ENCODE measurements at places on chromosomes 3 and 15.

DNA sequence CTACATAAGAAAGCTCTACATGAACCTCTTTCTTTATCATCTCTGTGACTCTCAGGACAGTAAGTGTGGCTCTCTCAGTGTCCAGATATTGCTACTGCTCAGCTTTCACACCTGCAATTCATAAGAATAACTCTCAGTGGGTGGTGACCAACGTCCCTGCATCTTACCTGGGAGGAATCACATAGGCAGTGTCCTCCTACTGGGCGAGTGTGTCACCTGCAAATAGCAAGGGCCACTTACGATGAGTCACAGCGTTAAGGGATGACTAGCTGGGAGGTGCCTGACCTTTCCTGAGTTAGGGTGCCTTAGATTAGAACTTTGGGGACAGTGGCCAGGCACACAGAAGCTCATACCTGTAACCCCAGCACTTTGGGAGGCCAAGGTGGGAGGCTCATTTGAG lies 90.8 kb upstream of the C3orf80 start:
- H3K36me3 ChIP-seq = no peaks in the 10 kb centered on the region
- H3K27me3 ChIP-seq = peaks cover under 1% of the 10 kb centered on the region
- peaks cover 3% of the 10 kb centered on the region for H3K4me1 ChIP-seq
- H3K4me3 ChIP-seq = no peak overlapping the region
- no peak for DNase-seq

- DNase-seq = no peak
- peaks cover 79% of the 10 kb centered on the region for H3K27me3 ChIP-seq
- H3K36me3 ChIP-seq = peaks cover 2% of the 10 kb centered on the region
- H3K27ac ChIP-seq = no peak overlapping the region
- peaks cover 4% of the 10 kb centered on the region for H3K4me1 ChIP-seq
- H3K4me3 ChIP-seq = no peak overlapping the region
Observed at GRCh38 chr15:36886191-36886590, 214.2 kb downstream of the MEIS2 start.

GRCh38 chr3:16480861-16481545 lies 32.5 kb downstream of the RFTN1 start:
- no peaks in the 10 kb centered on the region for H3K27me3 ChIP-seq
- H3K36me3 ChIP-seq = peaks cover 70% of the 10 kb centered on the region
- H3K4me3 ChIP-seq = peak overlapping the region; percentile 30
- peaks cover 81% of the 10 kb centered on the region for H3K4me1 ChIP-seq
- peak overlapping the region; percentile 83 for H3K27ac ChIP-seq

DNA sequence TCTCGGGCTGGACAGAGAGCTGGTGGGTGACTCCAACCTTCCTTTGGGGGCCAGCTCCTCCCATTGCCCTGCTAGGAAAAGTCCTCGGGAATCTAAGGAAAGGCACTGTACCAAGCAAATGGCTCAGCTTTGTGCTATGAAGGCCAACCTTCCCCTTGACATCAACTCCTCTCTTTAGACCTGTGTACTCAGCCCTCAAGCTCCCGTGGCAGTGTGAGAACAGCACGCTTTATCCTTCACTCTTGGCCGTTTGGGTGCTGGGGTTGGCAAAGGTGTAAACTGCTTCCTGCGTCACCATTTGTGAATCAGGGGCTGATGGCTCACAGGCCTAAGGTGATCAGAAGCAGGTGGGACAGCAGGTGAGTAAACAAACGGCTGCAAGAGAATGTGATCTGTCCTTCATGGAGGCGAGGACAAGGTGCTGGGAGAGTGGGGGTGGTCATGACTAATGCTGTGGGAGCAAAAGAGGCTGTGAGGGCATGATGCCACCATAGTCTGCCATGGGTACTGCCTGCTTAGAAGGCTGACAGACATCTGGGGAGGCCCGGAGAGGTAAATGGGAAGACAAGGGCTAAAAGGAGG lies 165.2 kb upstream of the TPM1 start:
- H3K27me3 ChIP-seq = peaks cover 21% of the 10 kb centered on the region
- no peaks in the 10 kb centered on the region for H3K36me3 ChIP-seq
- no peak overlapping the region for H3K27ac ChIP-seq
- no peak overlapping the region for H3K4me3 ChIP-seq
- peaks cover 9% of the 10 kb centered on the region for H3K4me1 ChIP-seq

DNA sequence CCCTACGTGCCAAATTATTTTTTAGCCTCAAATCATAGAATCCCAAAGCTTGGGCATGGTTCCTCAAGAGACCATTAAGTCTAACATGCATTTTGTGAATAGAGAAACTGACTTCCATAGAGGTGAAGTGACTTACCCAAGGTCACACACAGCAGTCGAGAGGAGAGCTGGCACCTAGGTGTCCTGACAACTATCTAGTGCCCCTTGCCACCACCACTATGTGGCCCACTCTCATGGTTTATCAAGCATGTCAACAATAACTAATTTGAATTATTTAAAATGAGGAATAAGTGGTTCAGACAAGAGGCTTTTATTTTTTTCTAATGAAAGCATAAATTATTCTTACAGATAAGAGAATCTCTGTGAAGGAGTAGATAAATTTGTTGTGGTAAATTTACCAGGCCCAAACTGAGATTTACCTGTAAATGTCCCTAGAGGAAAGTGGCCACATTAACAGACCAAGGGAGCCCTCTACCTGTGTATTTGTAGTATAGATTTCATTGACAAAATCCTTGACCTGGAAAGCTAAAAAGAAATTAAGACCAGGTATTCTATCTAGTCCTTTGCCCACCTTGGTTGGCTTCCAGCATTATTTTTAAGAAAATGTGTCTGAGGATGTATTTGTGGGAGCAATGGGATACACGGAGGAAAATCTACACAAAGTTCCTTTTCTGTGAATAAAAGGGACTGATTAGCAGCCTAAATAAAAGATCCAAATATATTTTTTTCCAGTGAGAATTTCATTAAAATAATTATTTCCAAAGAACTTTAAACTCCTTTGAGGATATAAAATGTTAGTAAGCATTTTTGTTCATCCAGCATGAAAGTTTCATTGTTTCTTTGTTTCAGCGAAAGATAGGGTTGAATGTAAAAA lies 49.1 kb downstream of the IQCH start:
- DNase-seq = peak; percentile 45
- no peaks in the 10 kb centered on the region for H3K4me1 ChIP-seq
- H3K27me3 ChIP-seq = peaks cover 6% of the 10 kb centered on the region
- H3K36me3 ChIP-seq = no peaks in the 10 kb centered on the region
- H3K4me3 ChIP-seq = no peak overlapping the region

GRCh38 chr3:123893012-123893411 lies 8.9 kb upstream of the MYLK start:
- H3K4me3 ChIP-seq = no peak overlapping the region
- no peak for DNase-seq
- peaks cover 13% of the 10 kb centered on the region for H3K27me3 ChIP-seq
- no peak overlapping the region for H3K27ac ChIP-seq
- H3K4me1 ChIP-seq = no peaks in the 10 kb centered on the region

- no peak for DNase-seq
- no peaks in the 10 kb centered on the region for H3K27me3 ChIP-seq
- H3K4me3 ChIP-seq = no peak overlapping the region
Observed at GRCh38 chr3:162517110-162517509, 1020.5 kb downstream of the OTOL1 start.

- no peak for DNase-seq
- no peak overlapping the region for H3K27ac ChIP-seq
- H3K4me3 ChIP-seq = no peak overlapping the region
- no peaks in the 10 kb centered on the region for H3K27me3 ChIP-seq
Observed at GRCh38 chr3:139340784-139341183, 3.0 kb upstream of the MRPS22 start.

DNA sequence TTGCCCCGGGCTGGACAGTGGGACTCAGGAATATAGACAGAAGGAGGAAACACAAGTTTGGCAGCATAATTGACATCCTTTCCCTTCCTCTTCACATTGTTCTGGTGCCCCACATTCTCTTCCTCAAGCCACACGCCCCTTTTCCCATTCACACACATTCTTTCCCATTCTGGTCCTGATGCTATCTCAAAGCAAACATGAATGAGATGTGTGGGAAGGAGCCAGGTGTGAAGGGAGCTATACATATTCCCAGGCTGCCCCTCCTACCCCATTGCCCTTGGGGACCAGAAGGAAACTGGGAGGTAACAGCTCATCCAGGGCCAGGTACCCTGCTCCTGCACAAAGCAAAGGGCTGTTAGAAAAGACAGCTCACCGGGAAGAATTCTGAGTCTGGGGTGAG lies 23.4 kb upstream of the CLK3 start:
- no peak overlapping the region for H3K27ac ChIP-seq
- no peak for DNase-seq
- H3K36me3 ChIP-seq = peaks cover 42% of the 10 kb centered on the region
- no peaks in the 10 kb centered on the region for H3K4me1 ChIP-seq
- no peaks in the 10 kb centered on the region for H3K27me3 ChIP-seq

DNA sequence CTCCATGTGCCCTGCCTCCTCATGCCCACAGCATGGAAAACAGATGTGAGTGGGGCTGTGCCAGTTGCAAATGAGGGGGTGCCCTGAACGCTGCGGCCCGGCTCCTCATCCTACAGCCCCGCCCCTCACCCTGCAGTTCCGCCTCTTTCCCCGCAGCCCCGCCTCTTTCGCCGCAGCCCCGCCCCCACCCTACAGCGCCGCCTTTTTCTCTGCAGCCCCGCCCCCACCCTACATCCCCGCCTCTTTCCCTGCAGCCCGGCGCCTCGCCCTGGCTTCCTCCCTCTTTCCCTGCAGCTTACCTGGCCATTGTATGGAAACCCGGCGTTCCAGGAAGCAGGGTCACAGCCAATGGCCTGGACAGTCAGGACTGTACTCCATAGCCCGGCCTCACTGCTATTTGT lies 284.9 kb downstream of the TLE3 start:
- no peak overlapping the region for H3K4me3 ChIP-seq
- H3K4me1 ChIP-seq = peaks cover 26% of the 10 kb centered on the region
- no peaks in the 10 kb centered on the region for H3K36me3 ChIP-seq
- no peak for DNase-seq
- H3K27ac ChIP-seq = no peak overlapping the region

All from activated CD8-positive, alpha-beta T cell treated with anti-CD3 and anti-CD28 coated beads, Interleukin-2, amount 10 ng/mL, durations not matched to agents 7 days and 5 days (primary cell).